COLO829 (cell line): ENCODE measurements at places on chromosomes 6 and 20.

DNA sequence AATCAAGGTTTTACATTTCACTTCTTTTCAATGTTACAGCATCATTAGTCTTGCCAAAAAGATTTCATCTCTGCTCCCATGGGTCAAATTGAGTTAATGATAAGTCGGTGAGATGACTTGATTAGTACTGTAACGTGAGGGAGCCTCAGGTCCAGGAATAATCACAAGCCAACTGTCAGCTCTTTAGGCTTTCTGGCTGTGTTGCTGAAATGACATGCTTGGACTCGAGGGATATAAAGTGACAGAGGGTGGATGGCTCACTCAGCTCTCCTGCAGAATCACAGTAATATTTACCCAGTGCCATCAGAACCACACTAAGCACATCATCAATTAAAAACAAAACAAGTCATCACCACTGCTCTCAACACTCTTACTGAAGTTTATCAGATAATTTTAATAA is 196.2 kb upstream of the THEMIS start:
- DNase-seq: no peak

GRCh38 chr6:701700-702479 is 9.0 kb upstream of the EXOC2 start:
- no peak for DNase-seq

DNA sequence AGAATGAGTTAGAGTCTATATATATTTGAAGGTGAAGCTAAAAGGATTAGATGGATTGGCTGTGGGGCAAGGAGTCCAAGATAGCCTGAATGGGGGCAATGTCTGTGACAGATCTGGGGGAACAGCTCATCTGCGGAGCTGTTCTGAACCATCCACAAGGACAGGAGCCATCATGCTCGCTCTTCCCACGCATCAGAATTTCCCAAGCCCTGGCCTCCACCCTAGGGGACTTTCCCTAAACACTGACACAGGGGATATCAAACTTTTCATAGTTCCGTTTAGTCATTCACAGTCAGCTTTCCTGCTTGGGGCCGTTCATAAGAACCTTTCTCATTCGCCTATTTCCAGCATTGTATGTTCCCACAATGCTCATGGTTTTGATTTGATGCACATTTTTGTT is 37.6 kb upstream of the CCN6 start:
- no peak for DNase-seq

- DNase-seq: no peak
Measured at GRCh38 chr6:5343998-5344397, 82.7 kb downstream of the FARS2 start.
